Placental epithelial cell (primary cell): ENCODE measurements at places on chromosomes 7 and 10. TPM values are rescaled to one million over a fixed set of nuclear protein-coding genes. Genes with fewer than 3 reads are reported as not detected.

Gene DPCD
- 29.8 and 31.1 TPM in 2 replicates for total RNA-seq

Gene RAB11FIP2
- 22.8 and 23.2 TPM in 2 replicates for total RNA-seq

Gene BMPER
- total RNA-seq, result 3.5 and 11.4 TPM in 2 replicates

Gene SEM1
- total RNA-seq, result 17.8 and 30.6 TPM in 2 replicates

Gene SVOPL
- total RNA-seq, result 0.65 and 2.4 TPM in 2 replicates

Gene TDRD1
- 0.39 and 2.0 TPM in 2 replicates for total RNA-seq

Gene TACC2
- total RNA-seq, result 3.5 and 4.6 TPM in 2 replicates

Gene FAM3C
- total RNA-seq, result 45.9 and 63.0 TPM in 2 replicates

Gene ARMC3
- total RNA-seq, result not detected in 2 replicates

Gene BAMBI
- total RNA-seq, result 65.1 and 69.9 TPM in 2 replicates

Gene KLF14
- total RNA-seq, result under 0.01 TPM in 1 of 2 replicates, not detected in the other

Gene MINDY4
- total RNA-seq, result 4.0 and 4.7 TPM in 2 replicates

Gene TRRAP
- total RNA-seq, result 18.1 and 19.8 TPM in 2 replicates

Gene CNOT4
- 11.0 and 11.9 TPM in 2 replicates for total RNA-seq

Gene TMEM130
- total RNA-seq, result not detected in 2 replicates

Gene MYO3A
- 0.39 TPM in 1 of 2 replicates, not detected in the other for total RNA-seq

Gene NUDT5
- 45.5 and 54.3 TPM in 2 replicates for total RNA-seq

Gene P4HA1
- total RNA-seq, result 157 and 222 TPM in 2 replicates

Gene RBM20
- total RNA-seq, result not detected in 2 replicates

Gene UFSP1
- 9.3 and 11.0 TPM in 2 replicates for total RNA-seq

Gene FAM131B
- 1.4 and 2.0 TPM in 2 replicates for total RNA-seq

Gene NME8
- not detected in 2 replicates for total RNA-seq

Gene TBL2
- 75.0 and 84.8 TPM in 2 replicates for total RNA-seq

Gene H2BK1
- total RNA-seq, result not detected in 2 replicates

Gene AS3MT
- total RNA-seq, result 2.4 and 3.7 TPM in 2 replicates

Gene SH2D4B
- under 0.01 and 0.22 TPM in 2 replicates for total RNA-seq

Gene DNAJC9
- 22.7 and 23.6 TPM in 2 replicates for total RNA-seq
